ENCODE measurements at places on chromosomes 2 and 18.

DNA sequence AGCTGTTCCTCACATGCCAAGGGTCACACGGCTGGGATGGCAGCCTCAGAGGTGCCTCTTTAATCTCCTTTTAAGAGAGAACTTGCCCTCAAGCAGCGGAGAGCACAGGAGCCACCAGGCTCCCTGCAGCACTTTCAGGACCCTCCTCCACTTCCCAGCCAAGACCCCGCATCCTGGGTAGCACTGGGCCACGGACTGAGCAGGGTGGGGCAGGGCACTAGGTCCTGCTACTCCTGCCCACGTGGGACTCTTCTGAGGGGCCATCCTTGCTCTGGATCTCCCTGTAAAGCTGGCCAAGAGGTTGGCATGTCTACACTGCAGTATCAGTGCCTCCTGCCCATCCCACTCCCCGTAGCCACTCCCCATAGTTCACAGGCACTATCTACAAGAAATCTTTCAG is 175.3 kb upstream of the GLI2 start:
- DNase-seq, result no peak

GRCh38 chr2:236847023-236847422 is 238.7 kb upstream of the COPS8 start:
- DNase-seq, result no peak

GRCh38 chr2:63981702-63982103 is 37.5 kb downstream of the VPS54 start:
- peak; percentile 67 for DNase-seq

DNA sequence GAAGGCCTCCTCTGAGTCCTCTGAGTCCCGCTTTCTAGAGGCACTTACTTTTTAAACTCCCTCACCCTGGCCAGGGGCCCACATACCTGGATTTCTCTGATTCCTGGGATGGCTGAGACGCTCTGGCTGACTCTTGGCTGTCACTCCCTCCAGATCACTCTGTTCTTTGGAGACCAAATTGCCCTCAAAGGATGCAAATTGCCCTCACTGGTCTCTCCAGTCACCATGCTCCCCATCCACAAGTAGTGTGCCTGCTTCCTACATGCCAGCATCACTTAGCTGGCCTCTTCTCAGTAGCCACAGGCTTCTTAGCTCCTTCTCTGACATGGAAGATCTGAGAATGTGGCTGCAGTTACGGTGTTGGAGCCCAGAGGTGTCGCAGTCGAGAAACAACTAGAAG is 41.3 kb upstream of the CCDC68 start:
- DNase-seq, result no peak

GRCh38 chr18:77127769-77128671 is 4.6 kb downstream of the MBP start:
- DNase-seq, result peak; percentile 100

DNA sequence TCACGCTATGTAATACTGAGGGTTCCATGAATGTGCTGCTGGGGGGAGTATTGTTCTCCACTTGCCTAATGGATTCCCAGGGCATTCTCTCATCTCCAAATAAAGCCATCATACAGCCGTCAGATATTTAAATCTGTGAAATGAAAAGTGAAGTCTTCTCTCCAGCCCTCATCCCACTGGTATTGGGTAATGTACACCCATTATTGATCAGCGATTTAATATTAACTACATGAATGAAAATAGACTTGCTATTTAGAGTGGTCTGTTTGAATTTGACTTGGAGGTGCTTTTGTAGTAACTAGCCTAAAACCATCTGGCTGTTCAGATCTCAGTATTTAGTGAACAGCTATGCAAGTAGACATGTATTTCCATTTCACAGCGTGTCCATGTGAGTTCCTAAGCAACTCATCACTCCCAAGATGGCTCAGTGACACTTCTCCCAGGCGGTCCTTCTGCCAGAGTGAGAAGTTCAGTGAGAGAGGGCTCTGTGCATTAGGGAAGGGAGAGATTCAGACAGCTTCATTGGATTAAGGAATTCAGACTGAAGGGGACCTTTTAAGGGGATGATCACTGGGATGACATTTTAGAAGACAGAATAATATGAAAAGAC is 140.7 kb downstream of the WDSUB1 start:
- no peak for DNase-seq

GRCh38 chr2:17892770-17893534 is 14.5 kb downstream of the KCNS3 start:
- no peak for DNase-seq

- no peak for DNase-seq
These were observed 1.7 kb downstream of the TBC1D8 start for GRCh38 chr2:101149241-101150192.

GRCh38 chr2:116098049-116098448 is 1655.6 kb downstream of the DPP10 start:
- DNase-seq, result no peak

GRCh38 chr2:166335284-166335683 is 40.5 kb downstream of the SCN9A start:
- DNase-seq, result no peak

DNA sequence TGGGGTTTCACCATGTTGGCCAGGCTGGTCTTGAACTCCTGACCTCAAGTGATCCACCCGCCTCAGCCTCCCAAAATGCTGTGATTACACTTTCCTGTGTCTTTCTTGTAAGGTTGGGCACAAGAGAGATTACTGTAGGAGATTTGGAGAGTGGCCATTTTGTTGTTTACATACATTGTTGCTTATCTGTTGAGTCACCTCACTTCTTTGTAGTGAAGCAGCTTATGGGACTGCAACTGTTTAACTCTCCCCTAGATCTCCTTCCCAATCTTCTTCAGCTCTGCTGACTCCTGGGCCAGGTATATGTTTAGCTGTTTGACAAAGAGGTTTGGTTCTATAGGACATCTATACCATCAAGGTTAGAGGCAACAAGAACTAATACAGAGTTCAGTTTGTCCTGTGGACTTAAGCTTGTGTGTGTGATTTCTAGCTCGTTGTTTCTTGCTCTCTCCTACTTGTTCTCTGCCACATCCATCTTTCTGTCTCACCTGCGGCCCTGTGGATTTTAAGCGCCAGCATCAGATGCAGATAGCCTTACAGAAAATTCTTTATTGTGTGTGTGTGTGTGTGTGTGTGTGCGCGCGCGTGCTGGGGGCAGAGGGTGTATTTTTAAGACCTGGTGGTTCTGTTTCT is 95.4 kb downstream of the HAUS1 start:
- peak; percentile 91 for DNase-seq

GRCh38 chr18:45227001-45227742 is 388.1 kb upstream of the SLC14A2 start:
- DNase-seq, result no peak

DNA sequence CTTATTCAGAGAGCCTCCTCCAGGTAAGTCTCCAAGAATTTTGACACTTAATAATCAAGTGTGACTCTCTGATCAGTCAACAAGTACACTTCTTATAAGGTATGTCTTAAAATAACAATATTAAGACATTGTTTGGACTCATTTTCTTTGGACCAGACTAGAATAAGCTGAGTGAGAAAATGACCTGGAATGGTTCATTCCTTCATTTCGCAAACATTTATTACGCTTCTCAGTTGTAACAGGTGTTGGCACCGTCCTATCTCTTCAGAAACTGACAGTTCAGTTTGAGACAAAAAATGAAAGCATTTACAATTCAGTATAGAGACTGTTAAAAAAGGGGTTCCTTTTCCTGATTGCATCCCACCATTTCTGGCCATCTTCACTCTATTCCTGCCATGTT is 46.6 kb downstream of the TSPYL6 start:
- no peak for DNase-seq

DNA sequence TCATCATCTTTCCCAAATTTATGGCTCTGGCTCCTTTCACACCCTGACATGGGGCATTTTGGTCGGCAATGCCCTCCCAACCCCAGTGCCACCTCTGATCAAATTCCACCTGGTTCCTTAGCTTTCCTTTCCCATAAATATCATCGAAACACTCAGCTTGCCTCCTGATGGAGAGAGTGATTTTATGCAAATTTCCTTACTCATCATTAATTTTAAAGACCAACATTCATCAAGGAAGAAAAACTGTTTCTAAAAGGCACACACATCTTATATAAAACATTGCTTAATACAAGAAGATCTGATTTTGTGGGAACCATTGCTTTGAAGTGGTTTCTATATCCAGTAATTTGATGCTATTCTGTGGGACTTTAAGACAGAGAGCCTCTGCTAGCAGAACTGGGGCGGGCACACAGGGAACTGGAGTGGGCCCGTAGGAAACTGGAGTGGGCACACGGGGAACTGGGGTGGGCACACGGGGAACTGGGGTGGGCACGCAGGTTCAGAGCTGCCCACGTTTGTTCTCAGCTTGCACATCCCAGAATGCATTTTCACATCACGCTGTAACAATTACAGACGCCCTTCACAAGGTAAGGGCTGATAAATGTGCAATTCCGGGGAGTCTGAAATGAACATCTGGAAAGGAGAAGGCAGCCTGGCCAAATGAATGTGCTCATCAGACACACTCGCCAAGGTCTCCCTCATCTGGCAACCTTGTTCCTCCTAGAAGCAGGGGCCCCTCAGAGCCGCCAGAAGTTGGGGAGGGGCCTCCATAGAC is 174.2 kb downstream of the RTP5 start:
- DNase-seq, result no peak

DNA sequence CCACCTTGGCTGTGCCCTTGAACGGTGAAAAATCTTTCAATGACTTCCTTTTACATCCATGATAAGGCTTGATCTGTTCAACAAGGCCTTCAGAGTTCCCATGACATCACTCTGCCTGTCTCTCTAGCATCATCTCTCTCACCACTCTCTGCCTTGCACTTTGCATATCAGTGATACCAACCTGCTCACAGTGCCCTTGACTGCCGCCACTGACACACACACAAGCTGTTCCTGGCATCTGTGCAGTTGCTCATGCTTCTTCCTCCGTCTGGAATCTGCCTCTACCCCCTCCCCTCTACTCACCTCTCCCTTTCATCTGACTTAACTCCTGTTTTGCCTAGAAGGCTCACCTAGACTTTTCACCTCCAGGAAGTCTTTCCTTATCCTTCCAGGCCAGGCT is 79.1 kb upstream of the SEC11C start:
- no peak for DNase-seq

DNA sequence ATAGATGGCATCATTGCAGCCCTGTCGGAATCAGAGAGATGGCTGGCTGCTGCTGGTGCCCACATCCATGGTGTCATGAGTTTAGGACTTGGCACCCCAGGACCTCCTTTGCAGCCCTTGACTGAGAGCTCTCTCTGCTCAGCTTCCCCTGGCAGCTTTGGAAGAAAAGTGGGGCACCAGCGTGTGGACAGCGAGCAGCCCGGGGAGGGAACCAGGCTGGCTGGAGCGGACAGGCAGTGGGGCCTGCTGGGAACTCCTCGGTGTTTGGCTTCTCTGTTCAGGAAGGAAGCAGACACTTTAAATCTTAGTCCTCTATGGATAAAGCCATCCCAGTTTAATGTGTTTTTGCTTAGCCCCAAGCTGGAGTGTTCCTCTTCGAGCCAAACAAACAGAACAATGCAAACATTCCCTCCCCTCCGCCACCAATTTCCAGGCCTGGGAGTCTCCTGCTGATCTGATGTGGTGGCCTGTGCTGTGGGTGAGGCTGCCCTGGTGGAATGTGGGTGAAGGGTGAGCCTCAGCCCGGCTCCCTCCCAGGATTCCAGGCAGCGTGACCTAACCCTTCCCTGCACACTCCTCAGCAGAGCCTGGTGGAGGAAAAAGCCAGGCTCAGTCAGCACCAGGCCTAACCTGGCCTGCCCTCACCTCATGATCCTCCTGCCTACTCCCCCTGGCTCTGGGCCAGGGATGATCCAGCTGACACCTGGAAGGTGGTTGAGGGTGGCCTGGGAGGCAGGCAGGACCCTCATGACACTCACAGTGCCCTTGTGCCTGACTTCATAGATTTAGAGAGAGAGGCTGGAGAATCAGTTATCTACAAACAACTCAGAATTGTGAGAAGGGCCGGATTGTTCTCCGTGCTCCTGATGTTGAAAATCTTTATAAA is 21.6 kb upstream of the ITGB6 start:
- no peak for DNase-seq

DNA sequence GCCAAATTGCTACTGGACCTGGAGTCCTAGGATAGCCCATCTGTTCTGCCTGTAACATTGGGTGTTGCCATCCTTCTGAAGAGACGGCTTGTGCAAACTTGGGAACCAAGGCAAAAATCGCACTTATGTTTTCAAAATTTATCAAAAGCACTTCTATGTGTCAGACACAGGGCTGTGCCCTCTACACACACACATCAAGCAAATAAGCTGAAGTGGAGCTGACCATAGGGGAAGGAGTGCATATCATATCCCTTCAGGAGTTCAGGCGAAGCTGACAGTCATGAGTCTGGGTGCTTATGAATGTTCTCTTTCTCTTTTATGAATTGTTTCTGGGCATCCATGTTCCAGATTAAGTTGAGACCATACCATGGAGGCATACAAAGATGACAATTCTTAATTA is 247.9 kb downstream of the CYRIA start:
- DNase-seq, result no peak

DNA sequence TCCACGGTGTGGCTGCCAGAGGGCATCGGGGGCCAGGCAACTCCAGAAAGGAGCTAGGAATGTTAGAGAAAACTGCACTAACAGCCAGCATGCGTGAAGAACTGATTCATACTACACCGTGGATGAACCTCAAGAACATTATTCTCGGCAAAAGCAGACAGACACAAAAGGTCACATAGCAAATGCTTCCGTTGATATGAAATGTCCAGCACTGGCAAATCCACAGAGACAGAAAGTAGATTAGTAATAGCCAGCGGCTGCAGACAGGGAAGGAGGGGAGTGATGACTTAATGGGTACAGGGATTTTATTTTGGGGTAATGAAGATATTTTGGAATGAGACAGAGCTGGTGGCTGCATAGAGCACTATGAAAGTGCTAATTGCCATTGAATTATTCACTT is 37.4 kb downstream of the SCTR start:
- no peak for DNase-seq

DNA sequence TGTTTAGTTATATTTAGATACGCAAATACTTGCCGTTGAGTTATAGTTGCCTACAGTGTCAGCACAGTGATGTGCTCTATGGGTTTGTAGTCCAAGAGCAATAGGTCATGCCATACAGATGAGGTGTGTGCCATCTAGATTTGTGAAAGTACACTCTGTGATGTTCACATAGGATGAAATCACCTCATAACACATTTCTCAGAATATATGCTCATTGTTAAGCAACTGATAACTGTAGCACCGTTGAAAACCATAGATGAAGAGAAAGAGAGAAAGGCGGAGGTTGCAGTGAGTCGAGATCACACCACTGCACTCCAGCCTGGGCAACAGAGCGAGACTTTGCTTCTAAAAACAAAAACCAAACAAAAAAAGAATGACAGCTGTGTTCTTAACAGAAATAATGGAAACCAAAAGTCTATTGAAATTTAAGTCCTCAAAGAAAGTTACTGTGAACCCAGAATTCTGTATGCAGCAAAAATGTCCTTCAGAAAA is 9.5 kb downstream of the DGKD start:
- DNase-seq, result no peak

- no peak for DNase-seq
These were observed 54.9 kb downstream of the ANTXR1 start for GRCh38 chr2:69067866-69068265.

DNA sequence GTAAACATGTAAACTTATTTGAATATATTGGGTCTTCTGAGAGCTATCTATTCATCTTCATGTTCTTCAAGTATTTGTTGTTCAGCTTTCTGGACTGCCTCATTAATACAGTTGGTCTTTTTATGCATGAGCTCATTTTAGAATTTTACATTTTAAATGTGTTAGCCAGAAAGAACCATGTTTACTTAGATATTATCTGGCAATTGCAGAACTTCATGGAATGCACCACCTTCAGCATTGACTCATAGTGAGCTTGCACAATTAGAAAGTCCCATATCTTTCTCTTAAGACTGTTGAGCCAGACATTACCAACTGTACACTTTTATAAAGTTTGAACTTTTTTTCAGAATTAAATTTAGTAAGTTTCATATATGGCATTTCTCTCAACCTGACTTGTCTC is 536.7 kb downstream of the RIT2 start:
- no peak for DNase-seq
